ENCODE measurements at places on chromosomes 12 and 14.

- H3K27me3 ChIP-seq, result no peaks in the 10 kb centered on the region
- no peaks in the 10 kb centered on the region for H3K36me3 ChIP-seq
- DNase-seq, result no peak
These were observed 100.4 kb upstream of the PLXNC1 start for GRCh38 chr12:94047781-94048567.

DNA sequence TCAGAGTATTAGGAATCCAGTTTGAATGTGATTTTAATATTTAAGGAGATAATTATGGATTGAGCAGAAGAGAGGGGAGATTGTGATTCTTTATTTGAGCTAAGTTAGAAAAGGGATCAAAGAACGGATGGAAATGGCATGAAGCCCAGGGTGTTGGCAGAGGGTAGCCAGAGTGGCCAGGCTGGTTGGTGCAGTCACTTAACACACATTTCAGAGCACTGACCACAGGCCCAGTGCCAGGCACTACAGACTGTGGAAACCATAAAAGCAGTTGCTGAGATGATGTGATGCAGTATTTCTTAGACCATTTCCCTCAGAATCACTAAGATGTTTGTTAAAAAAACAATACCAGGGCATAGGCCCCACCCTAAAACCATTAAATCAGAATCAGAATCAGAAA is 167.7 kb upstream of the AMIGO2 start:
- DNase-seq, result no peak
- no peaks in the 10 kb centered on the region for H3K27me3 ChIP-seq
- H3K4me3 ChIP-seq, result no peak overlapping the region
- H3K36me3 ChIP-seq, result peaks cover 5% of the 10 kb centered on the region
- H3K27ac ChIP-seq, result no peak overlapping the region
- H3K4me1 ChIP-seq, result no peaks in the 10 kb centered on the region

DNA sequence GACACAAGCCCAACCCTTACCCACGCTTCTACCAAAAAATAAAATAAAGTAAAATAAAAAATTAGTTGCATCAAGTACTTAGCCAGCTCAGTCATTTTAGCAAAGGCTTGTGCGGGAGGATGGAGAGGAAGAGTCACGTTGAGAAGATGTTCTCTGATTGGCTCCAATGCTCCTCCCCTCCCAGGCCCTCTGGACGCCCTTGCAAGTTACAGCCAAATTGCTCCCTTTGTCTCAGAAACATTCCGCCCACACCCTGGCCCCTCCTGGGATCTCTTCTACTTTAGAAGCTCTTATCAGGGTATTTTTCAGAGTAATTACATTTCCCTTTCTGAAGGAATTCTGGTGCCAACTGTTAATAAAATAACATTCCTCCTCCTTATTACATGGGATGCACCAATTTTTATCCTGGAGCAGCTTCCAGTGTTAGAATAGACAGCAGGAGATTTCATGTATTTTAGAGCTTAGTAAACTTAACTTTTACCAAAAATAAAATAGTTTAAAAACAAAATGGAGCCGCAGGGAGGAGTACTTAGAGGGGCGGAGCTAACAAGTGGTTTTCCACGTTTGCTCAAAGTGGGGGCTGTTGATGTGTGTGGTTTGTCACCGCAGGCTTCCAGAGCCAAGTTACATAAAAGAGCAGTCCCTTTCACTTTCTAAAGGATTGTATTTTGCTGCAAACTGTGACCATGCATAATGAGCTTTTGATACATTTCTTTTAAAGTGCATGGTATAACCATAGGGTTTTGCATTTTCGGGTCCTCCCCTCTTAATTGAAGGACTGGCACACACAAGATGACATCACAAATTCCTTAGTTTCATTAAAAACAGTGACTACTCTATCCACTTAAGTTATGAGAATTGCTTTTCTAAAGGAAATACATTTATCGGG is 71.7 kb upstream of the RAP1B start:
- peak overlapping the region; percentile 18 for H3K4me3 ChIP-seq
- no peaks in the 10 kb centered on the region for H3K27me3 ChIP-seq
- peak overlapping the region; percentile 94 for H3K27ac ChIP-seq

DNA sequence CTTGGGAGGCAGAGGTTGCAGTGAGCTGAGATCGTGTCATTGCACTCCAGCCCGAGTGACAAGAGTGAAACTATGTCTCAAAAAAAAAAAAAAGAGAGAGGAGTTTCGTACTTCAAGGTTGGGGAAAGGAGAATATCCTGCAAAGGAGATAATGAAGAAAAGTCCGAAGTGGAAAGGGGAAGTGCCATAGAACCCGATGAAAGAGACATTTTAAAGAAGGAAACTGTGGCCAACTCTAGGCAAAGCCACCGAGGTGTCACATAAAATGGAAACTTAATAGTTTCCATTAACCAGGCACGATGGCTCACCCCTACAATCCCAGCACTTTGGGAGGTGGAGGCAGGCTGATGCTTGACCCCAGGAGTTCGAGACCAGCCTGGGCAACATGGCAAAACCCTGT is 15.0 kb upstream of the LTBP2 start:
- no peaks in the 10 kb centered on the region for H3K36me3 ChIP-seq
- no peaks in the 10 kb centered on the region for H3K27me3 ChIP-seq
- peaks cover 9% of the 10 kb centered on the region for H3K4me1 ChIP-seq
- no peak overlapping the region for H3K4me3 ChIP-seq
- no peak for DNase-seq

DNA sequence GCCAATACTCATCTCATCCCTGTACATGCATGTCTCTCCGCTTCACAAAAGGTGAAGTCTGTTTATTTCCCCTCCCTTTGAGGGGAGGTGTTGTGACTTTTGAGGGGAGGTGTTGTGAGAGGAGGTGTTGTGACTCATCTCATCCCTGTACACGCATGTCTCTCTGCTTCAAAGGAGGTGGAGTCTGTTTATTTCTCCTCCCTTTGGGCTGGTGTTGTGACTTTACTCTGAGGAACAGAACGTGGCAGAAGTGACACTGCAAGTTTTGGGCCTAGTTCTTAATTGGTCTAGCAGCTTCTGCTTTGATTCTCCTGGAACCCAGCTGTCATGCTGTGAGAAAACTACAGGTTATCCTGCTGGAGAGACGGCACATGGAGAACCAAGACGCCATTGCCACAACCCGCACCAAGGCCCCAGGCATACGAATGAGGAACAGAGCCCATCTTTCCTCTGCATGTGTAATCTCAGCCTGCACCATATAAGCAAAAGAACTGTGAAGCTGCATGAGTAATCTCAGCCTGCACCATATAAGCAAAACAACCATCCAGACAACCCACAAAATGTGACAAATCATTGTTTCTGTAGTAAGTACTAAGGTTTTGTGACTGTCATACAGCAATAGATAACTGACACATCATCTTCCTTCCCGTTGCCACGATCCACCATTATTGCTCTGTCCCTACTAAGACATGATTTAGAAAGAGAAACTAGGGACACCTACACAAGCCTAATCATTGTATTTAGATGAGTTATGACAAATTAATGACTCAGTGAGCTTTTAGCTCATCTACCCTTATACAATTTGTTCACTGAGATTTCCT is 30.0 kb downstream of the GALNT4 start:
- H3K27ac ChIP-seq, result no peak overlapping the region
- DNase-seq, result no peak
- H3K4me3 ChIP-seq, result no peak overlapping the region
- no peaks in the 10 kb centered on the region for H3K27me3 ChIP-seq

DNA sequence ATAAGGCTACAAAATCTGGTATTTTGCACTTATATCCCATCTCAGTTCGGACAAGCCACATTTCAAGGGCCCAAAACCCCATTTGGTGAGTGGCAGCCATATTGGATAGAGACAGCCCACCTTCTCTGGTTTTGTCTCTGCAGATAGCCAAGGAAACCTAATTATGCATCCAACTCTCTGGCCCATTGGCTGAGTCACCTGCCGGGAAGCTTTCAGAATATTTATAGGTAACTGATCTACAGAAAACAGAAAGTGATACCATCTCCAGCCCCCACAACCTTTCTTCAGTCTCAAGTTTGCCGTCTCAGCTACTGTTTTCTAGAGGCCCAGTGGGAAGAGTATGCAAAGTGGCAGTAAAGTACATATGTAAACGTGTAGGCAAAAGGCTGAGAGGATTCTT is 33.7 kb upstream of the PPP1CC start:
- H3K4me1 ChIP-seq, result no peaks in the 10 kb centered on the region
- DNase-seq, result no peak
- no peak overlapping the region for H3K4me3 ChIP-seq
- H3K27ac ChIP-seq, result no peak overlapping the region
- H3K27me3 ChIP-seq, result no peaks in the 10 kb centered on the region

DNA sequence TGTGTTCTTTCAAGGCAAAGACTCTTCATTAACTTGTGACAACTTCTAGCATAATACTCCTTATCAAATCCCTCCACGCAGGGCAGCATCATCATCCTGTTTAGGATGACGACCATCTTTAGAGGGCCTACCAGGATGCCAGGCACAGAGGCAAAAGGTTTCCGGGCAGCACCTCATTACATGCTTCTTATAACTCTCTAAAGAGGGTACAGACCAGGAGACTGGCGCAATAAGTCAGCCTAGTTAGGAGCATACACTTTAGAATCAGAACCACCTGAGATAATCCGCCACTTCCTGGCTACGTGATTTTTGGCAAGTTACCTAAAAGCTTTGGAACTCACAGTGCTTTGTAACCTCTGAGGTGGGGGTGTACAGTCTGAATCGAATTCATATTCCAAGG is 136.0 kb upstream of the NOS1 start:
- no peak overlapping the region for H3K4me3 ChIP-seq
- peaks cover 7% of the 10 kb centered on the region for H3K4me1 ChIP-seq
- no peaks in the 10 kb centered on the region for H3K27me3 ChIP-seq
- no peaks in the 10 kb centered on the region for H3K36me3 ChIP-seq

DNA sequence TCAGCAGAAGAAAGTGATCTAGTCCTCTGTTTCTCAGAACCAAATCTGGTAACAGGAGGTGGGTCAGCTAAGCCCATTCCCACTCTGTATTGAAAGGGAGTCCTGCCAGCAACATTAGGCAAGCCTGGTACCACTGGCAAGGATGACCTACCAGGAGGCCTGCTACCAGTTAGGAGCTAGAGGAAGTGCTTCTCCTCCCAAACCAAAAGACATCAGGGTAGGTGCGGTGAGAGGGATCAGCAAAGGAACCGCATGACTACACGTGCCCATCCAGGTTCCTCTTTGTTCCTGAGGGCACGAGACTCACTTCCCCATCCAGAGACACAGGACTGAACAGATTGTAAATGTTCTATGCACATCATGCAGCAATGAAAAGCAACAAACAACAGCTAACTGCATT is 2.8 kb downstream of the KLRC4 start:
- no peak overlapping the region for H3K27ac ChIP-seq
- no peaks in the 10 kb centered on the region for H3K36me3 ChIP-seq
- H3K4me3 ChIP-seq, result no peak overlapping the region
- no peaks in the 10 kb centered on the region for H3K4me1 ChIP-seq
- DNase-seq, result no peak

GRCh38 chr14:43674273-43674672 is 832.8 kb downstream of the FSCB start:
- H3K36me3 ChIP-seq, result no peaks in the 10 kb centered on the region
- H3K27me3 ChIP-seq, result no peaks in the 10 kb centered on the region
- H3K4me1 ChIP-seq, result no peaks in the 10 kb centered on the region
- no peak overlapping the region for H3K4me3 ChIP-seq

- no peak overlapping the region for H3K4me3 ChIP-seq
- peaks cover 26% of the 10 kb centered on the region for H3K36me3 ChIP-seq
These were observed 13.0 kb downstream of the ERG28 start for GRCh38 chr14:75647640-75648039.

- H3K4me1 ChIP-seq, result peaks cover 48% of the 10 kb centered on the region
- H3K4me3 ChIP-seq, result peak within 1 kb of the TSS; percentile 77
- no peaks in the 10 kb centered on the region for H3K36me3 ChIP-seq
- peak; percentile 74 for DNase-seq
- H3K27me3 ChIP-seq, result peaks cover 63% of the 10 kb centered on the region
- H3K27ac ChIP-seq, result no peak within 1 kb of the TSS
These were observed at the start of gene LRFN5 for GRCh38 chr14:41606532-41607303. Gene LRFN5 (plus strand): TSS chr14:41606876.

DNA sequence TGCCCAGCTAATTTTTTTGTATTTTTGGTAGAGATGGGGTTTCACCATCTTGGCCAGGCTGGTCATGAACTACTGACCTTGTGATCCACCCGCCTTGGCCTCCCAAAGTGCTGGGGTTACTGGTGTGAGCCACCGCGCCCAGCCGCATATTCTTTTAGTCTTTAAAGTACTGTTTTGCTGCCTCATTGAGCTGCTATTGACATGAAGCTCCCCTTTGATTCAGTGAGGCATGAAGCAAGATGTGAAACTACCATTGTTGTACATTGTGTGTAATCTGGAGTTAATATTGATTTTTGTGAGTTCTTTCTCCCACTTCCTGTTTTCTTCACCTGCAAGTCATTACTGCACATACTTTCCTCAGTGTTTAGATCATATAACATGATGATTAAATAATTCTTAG is 80.8 kb downstream of the MNAT1 start:
- H3K36me3 ChIP-seq, result no peaks in the 10 kb centered on the region
- no peaks in the 10 kb centered on the region for H3K4me1 ChIP-seq
- DNase-seq, result no peak

- H3K4me3 ChIP-seq, result no peak overlapping the region
- no peaks in the 10 kb centered on the region for H3K36me3 ChIP-seq
- H3K4me1 ChIP-seq, result no peaks in the 10 kb centered on the region
These were observed 29.2 kb downstream of the FBXL14 start for GRCh38 chr12:1565172-1565571.

- H3K27ac ChIP-seq, result no peak overlapping the region
- H3K36me3 ChIP-seq, result no peaks in the 10 kb centered on the region
- H3K27me3 ChIP-seq, result peaks cover 68% of the 10 kb centered on the region
- peaks cover 24% of the 10 kb centered on the region for H3K4me1 ChIP-seq
These were observed 1.9 kb downstream of the NTN4 start for GRCh38 chr12:95788637-95789036.

GRCh38 chr12:116692605-116693004 is 45.3 kb downstream of the SPRING1 start:
- no peak for DNase-seq
- no peak overlapping the region for H3K27ac ChIP-seq
- H3K36me3 ChIP-seq, result no peaks in the 10 kb centered on the region

GRCh38 chr12:117686911-117687377 is 281.8 kb downstream of the KSR2 start:
- no peak overlapping the region for H3K27ac ChIP-seq
- H3K4me3 ChIP-seq, result no peak overlapping the region
- H3K36me3 ChIP-seq, result no peaks in the 10 kb centered on the region
- H3K4me1 ChIP-seq, result peaks cover 6% of the 10 kb centered on the region

DNA sequence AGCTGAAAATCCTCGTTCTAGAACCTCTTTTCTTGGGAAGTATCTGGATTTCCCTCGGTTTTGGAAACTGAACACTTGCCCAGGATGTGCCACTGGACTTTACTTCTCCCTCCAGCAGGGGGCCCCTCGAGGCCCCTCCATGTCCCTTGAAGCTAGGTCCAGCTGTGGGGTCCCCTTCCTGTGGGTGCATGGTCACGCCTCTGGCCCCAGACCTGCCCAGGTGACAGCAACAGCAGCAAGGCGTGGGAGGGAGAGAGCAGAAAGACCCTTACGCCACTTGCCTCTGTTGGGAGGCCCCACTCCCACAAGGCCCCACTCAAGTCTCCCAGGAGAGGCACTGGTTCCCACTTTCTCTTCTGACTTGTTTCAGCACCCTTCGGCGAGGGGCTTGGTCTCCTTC is 3.1 kb downstream of the SLC25A29 start:
- peaks cover 8% of the 10 kb centered on the region for H3K4me1 ChIP-seq
- no peak overlapping the region for H3K4me3 ChIP-seq
- H3K27ac ChIP-seq, result no peak overlapping the region
- DNase-seq, result peak; percentile 55
- peaks cover 6% of the 10 kb centered on the region for H3K27me3 ChIP-seq
